Adipocyte (in vitro differentiated cells): ENCODE measurements at places on chromosomes 7 and 10.
A peak's percentile ranks its signal among the peaks of the same experiment; 100 is the strongest.

DNA sequence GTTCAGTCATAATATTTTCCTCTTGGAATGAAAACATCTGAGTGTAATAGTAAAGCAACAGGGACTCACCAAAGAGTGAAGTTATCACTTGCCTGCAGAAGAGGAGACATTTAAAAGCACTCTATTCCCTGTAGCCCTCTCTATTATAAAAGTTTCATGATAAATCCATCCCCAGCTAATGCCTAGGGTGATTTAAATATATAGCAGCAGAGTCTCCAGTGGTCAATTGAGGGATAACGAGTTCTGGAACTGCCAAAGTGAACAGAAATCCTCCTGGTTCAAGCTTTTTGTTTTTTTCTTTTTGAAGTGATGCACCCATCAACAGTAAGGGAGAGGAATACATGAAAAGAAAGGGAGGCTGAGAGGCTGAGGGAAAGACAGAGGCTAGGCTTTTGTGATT, 87.3 kb downstream of the EVX1 start:
- no peak for DNase-seq

- DNase-seq: peak; percentile 53
Measured at GRCh38 chr7:2231992-2232765, 566 bp downstream of the MAD1L1 start.

DNA sequence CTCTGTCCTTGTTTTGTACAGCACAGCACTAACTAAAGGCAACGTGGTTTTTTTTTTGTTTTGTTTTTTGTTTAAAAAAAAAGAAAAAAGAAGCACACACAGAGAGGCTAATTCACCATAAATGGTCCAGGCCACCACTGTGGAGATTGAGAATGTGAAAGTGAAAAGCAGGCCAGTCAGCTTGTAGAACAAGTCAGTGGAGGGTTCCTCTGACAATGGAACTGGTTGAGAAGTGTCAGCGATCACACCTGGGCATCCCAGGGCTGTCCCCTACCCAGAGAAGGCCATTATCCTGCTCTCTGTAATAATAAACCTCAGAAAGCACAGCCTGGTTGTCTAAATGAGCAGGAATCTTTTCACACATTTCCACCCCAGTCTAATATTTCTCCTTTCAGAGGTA, 119.6 kb upstream of the ZNF438 start:
- no peak for DNase-seq

- DNase-seq: no peak
Measured at GRCh38 chr10:47147186-47147585, 152.8 kb upstream of the GDF10 start.

GRCh38 chr7:27575613-27576012, 87.1 kb downstream of the HIBADH start:
- no peak for DNase-seq

DNA sequence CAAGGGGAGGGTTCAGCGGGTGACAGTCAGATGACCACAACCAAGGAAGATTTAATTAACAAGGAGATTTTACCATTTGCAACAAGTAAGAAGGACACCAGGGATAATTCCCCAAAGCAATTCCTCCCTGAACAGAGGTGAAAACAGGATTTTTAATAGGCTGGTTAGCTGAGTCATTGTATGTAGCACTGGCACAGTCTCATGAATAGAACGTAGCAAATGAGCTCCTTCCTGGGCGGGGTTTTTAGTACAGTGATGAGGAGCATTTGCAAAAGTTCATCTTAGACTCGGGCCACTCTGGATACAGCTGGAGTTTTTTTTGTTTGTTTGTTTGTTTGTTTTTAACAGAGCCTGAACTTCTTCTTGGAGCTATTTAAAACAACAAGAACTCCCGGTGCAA, 39.0 kb downstream of the TAC1 start:
- DNase-seq: no peak

GRCh38 chr7:70951271-70951962, 180.5 kb upstream of the GALNT17 start:
- no peak for DNase-seq

- peak; percentile 16 for DNase-seq
Measured at GRCh38 chr10:8365935-8366911, 311.7 kb downstream of the GATA3 start.

- DNase-seq: peak; percentile 55
Measured at GRCh38 chr10:103814626-103815370, 40.6 kb downstream of the SH3PXD2A start.

- DNase-seq: no peak
Measured at GRCh38 chr10:8677642-8678041, 623.2 kb downstream of the GATA3 start.

- DNase-seq: no peak
Measured at GRCh38 chr7:2838873-2839578, 5.1 kb downstream of the GNA12 start.

GRCh38 chr7:88429382-88429781, 122.7 kb upstream of the STEAP4 start:
- no peak for DNase-seq

DNA sequence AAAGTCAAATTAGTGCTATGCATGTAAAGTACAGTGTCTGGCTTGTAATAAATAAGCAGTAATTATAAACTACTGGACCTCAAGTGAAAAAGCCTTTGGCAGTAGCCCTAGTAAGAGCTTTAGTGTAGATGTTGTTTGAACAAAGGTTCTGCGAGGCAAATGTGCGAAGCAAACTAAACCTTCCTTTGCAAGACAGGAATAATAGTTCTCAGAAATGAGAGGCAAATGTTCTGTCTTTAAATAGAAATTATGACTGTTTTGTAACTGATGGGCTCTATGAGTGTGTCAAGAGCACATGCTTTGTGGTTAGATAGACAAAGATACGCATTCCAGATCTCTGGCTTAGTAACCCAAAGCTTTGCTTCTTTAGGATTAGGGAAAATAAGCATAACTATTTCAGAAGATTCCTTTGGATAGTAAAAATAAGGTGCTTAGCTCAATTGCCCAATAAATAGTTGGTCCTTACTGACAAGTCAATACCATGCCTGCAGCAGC, 169.2 kb upstream of the CDC14C start:
- DNase-seq: no peak

DNA sequence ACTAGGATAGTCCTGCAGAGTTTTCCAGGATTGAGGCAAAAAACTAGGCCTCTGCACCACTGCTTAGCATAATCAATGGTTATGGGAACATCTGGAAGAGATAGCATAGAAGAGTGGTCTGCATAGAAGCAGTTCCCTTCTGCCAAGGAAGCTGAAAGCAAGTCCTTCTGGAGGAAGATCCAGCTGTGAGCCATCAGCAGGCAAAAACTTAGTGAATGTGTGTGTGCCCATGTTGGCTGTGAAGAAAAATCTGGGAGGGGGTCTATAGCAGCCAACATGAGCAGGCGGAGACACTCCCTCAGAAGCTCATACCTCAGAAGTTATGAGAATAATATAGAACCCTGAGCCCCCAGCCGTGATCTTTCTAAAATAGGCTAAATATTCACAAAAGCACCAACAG, 228.1 kb upstream of the STEAP1 start:
- no peak for DNase-seq

DNA sequence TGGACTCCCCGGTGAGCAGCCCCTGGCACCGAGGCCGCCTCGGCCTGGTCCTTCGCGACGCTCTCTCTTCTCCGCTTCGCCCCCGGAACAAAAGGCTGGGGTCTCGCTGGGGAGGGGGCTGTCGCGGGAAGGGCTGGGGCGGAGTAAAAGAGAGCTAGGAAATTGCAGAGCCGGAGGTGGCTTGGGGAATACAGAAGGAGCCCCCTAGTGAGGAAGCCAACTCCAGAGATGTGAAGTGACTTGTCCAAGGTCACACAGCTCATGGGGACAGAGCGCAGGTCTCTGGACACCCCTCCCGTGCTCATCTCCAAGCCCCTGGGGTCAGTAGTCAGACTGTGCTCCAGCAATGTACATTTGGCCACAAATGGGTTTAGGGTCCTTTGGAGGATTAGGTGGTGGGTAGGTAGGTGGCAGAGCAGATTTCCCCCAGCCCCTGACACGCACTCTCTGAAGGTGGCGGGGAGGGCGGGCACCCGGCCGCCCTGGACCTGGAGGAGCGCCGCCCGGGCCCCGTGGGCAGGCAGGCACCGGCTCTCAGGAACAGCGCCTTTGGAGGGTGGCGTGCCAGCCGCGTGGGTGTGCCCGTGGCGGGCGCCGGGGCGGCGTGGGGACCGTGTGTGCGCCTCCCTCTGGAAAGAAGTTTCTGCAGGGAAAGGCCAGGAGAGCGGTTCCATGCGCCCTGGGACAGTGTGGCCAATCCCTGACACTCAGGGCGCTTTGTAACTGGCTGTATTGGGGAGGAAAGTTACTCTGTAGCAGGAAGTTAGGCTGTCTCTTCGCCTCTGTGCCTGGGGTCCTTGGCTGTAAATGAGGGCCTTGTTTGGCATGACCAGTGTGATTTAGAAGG, 910 bp downstream of the WIPF3 start:
- peak; percentile 2 for DNase-seq

GRCh38 chr10:21602313-21602712, 68.3 kb downstream of the MLLT10 start:
- no peak for DNase-seq

GRCh38 chr10:11602919-11603523, 8.4 kb downstream of the USP6NL start:
- no peak for DNase-seq

DNA sequence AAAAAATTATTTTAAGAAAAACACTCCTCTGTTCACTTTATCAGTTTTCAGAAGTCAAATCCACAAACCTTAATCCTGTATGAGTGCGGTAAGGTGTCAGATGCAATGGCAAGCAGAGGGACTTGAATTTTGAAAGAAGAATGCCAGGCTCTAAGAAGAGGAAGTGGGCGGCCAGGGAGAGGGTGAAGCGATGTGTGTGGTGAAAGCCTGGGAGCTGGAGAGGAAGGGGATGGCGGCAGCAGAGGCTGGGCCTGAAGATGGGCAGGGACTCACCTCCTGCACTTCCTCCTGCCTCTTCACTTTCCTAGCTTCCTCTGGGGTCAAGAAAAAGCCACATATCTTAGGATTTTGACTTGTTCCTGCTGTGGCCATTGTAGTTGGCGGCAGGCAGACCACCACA, 609.6 kb downstream of the PARD3 start:
- no peak for DNase-seq

- DNase-seq: peak; percentile 47
Measured at GRCh38 chr10:88110355-88110754, 246.9 kb downstream of the PTEN start.

DNA sequence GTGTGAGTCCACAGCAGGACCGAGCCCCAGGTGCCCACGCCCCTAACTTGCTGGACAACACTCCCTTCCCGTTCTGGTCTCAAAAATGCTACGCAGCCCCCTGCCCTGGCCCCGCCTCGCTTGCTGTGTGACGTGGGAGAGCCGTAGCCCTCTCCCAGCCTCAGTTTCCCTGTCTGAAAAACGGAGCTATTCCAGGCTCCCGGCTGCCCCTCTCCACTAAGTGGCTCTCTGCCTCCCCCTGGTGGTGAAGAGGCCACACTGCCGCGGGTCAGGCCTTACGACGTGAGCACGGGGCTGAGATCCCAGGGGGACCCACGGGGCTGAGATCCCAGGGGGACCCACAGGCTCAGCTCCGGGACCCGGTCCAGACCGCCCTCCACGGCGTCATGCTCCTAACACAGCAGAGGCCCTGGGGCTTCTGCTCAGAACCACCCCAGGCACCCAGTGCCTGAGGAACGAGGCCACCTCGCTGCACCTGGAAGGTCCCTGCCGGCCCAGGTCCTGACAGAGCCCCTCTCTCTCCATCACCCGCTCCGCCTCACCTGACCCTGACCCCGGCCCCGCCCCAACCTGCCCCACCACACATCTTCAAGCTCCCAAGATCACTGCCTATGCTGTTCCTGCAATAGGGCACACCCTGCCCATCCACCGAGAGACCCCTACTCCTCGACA, 26.7 kb downstream of the MICALL2 start:
- peak; percentile 88 for DNase-seq

DNA sequence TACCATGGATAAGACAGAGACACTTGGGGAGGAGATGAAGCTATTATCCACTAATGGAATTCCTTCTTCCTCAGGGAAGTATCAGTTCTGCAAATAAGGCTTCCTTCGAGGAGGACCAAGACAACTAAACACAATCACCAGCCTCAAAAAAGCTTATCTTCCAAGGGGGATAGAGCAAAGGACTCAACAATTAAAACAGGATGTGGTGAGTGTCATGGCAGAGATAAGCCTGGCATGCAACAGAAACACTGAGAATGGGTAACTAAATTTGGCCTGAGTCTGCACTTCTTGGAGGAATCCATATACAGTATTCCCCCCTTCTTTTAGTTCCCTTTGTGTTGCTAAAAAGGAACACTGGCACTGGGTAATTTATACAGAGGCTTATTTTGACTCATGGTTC, 1285.2 kb downstream of the GATA3 start:
- no peak for DNase-seq

- no peak for DNase-seq
Measured at GRCh38 chr10:13414855-13415254, 66.8 kb upstream of the SEPHS1 start.

GRCh38 chr7:129468087-129468486, 33.9 kb downstream of the STRIP2 start:
- peak; percentile 69 for DNase-seq

- no peak for DNase-seq
Measured at GRCh38 chr7:130048906-130049305, 2.3 kb downstream of the ZC3HC1 start.

DNA sequence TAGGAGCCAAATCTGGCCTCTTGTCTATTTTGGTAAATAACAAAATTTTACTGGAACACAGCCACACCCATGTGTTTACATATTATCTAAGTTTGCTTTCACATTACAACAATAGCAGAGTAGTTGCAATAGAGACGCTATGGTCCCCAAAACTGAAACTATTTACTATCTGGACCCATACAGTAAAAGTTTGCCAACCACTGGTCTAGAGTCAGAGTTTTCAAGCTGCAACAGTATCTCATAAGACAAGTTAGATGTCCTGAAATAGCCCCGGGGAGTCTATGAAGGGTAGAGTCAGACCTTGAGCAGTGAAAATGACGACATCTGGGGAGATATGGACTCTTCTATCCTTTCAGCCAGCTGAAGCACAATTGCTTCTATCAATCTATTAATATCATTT, 74.2 kb downstream of the CTNNA3 start:
- no peak for DNase-seq
